ENCODE measurements at places on chromosomes 12 and 14.

GRCh38 chr14:61290701-61291100 lies 9.6 kb upstream of the TMEM30B start:
- H3K36me3 ChIP-seq, result no peaks in the 10 kb centered on the region
- no peaks in the 10 kb centered on the region for H3K27me3 ChIP-seq
- DNase-seq, result no peak
- H3K4me1 ChIP-seq, result no peaks in the 10 kb centered on the region
- H3K4me3 ChIP-seq, result no peak overlapping the region
- H3K27ac ChIP-seq, result no peak overlapping the region

DNA sequence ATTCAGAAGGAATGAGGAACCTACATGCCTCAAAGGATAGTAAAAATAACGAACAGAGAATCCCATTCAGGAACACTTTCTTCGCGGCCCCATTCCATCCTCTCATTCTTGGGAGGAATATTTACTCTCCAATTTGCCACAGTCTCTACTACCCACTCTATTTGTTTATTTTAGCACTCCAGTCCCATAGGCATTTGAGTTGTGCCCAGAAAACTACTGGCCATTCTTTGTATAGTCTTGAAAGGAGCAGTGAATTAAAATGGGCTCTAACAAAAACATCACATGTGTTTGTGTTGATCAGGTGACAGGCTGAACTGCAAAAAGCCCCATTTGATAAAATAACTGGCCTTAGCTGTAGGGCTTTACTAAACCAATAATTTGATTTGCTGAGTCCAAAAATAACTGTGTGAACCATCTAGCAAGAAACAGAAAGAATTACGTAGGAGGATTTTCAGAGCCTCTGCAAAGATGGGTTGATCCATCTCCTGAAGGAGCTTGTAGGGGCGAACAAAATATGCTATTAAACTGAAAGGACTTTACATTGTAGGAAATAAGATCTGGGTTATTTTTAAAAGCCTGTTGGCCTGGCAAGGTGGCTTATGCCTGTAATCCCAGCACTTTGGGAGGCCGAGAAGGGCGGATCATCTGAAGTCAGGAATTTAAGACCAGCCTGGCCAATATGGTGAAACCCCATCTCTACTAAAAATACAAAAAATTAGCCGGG lies 142.3 kb upstream of the CPNE8 start:
- DNase-seq, result no peak
- H3K27ac ChIP-seq, result no peak overlapping the region
- H3K4me1 ChIP-seq, result no peaks in the 10 kb centered on the region
- H3K4me3 ChIP-seq, result no peak overlapping the region
- H3K27me3 ChIP-seq, result no peaks in the 10 kb centered on the region

GRCh38 chr12:1339618-1340319 lies 254.6 kb downstream of the FBXL14 start:
- no peaks in the 10 kb centered on the region for H3K36me3 ChIP-seq
- no peak overlapping the region for H3K4me3 ChIP-seq
- H3K27ac ChIP-seq, result no peak overlapping the region
- H3K4me1 ChIP-seq, result no peaks in the 10 kb centered on the region
- no peak for DNase-seq
- H3K27me3 ChIP-seq, result no peaks in the 10 kb centered on the region

DNA sequence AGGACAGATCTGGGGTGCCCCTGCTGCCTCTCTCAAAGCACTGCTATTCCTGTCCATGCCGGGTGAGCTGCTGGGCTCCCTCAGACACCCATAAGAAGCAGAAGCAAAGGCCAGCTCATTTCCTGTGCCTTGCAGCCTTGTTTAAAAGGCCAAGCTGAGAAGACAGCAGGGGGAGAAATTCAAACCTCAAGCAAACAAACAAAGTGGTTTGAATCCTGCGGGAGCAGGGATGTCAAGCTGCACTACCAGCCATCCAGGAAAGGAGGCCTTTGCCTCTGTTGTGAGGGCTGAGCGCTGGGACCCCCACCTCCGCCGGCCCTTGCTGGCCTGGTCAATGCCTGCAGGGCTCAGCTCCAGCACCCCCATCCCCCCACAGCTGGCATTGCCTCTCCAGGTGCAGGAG lies 176.5 kb downstream of the PIWIL1 start:
- H3K4me1 ChIP-seq, result no peaks in the 10 kb centered on the region
- DNase-seq, result no peak
- H3K4me3 ChIP-seq, result no peak overlapping the region

GRCh38 chr12:122537021-122537420 lies 10.0 kb downstream of the KNTC1 start:
- no peaks in the 10 kb centered on the region for H3K4me1 ChIP-seq
- no peak for DNase-seq
- H3K4me3 ChIP-seq, result no peak overlapping the region
- H3K27ac ChIP-seq, result no peak overlapping the region

DNA sequence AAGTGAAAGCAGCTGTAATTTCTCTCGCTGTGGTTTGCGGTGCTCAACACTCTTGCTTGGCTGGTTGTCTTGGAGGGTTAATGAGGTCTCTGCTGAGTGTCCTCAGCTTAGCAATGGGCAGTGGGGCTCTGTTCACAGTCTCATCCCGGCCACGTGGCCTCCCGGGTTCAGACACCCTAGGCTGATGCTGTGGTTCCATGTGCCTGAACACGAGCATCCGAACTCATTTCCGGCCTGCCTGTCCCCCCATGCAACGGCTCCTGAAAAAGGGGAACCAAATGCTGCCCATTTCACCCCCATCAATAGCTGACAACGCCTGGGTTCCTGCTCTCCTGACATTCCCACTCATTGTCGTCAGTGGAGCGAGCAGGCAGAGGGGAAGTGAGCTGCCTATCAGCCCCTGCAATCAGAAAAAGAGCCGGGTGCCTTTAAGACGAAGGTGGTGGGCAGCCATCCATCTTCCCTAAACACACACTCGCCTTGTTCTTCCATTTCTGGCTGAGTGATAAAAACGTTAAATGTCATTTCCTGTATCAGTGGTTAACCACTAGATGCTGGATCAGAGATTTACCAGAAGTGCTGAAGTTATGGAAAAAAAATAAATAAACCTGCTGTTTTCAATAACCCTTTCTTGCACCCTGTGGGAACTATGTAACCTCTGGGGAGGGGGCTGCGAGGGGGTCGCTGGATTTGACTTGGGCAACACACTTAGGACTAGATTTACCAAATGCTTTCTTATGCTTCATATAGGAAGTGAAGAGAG lies 60.3 kb upstream of the BCL2L14 start:
- no peaks in the 10 kb centered on the region for H3K36me3 ChIP-seq
- no peak overlapping the region for H3K4me3 ChIP-seq
- no peak overlapping the region for H3K27ac ChIP-seq
- DNase-seq, result no peak
- H3K4me1 ChIP-seq, result peaks cover 9% of the 10 kb centered on the region

GRCh38 chr12:41437563-41437962 lies 249.4 kb downstream of the PDZRN4 start:
- H3K36me3 ChIP-seq, result no peaks in the 10 kb centered on the region
- DNase-seq, result no peak
- H3K4me1 ChIP-seq, result no peaks in the 10 kb centered on the region

DNA sequence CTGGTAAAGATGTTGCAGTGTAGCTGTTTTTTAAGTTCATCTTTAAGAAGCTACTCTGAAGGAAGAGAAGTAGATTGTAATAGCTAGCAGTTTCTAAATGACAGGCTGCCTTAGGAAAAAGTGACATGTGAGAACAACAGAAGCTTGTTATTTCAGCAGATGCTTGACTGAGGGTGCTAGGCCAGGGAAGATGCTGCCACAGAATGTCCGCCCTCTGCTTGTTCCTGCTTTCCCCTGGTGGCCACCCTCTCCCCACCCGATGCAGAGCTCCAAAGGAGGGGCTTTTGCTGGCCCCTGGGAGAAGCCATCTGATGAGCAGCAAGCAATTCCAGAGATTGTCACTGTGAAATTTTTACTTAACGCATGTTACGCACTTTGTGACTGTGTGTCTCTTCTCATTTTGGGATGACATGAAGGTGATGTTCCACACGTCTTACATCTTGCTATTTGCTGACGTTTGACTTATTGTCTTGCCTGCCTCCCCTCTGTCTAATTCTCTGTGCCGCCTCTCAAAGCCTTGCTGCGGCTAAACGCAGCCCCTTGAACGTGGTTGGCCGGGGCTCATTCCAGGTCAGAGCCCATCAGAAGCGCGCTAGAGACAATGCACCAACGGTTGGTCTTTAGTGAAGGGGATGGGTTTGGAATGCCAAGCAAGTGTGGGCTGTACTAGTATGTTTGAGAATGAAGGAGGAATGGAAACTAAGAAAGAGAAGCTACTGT lies 44.8 kb downstream of the WDR20 start:
- H3K36me3 ChIP-seq, result no peaks in the 10 kb centered on the region
- no peak for DNase-seq
- H3K27ac ChIP-seq, result no peak overlapping the region

GRCh38 chr12:38141861-38142260 lies 174.7 kb upstream of the ALG10B start:
- no peak for DNase-seq
- H3K4me1 ChIP-seq, result no peaks in the 10 kb centered on the region
- H3K27me3 ChIP-seq, result no peaks in the 10 kb centered on the region

GRCh38 chr14:103489621-103490020 lies 33.0 kb downstream of the CKB start:
- H3K4me1 ChIP-seq, result no peaks in the 10 kb centered on the region
- no peaks in the 10 kb centered on the region for H3K27me3 ChIP-seq
- H3K27ac ChIP-seq, result no peak overlapping the region
- DNase-seq, result no peak
- peaks cover 3% of the 10 kb centered on the region for H3K36me3 ChIP-seq

GRCh38 chr12:77102123-77102522 lies 36.8 kb upstream of the E2F7 start:
- no peaks in the 10 kb centered on the region for H3K27me3 ChIP-seq
- DNase-seq, result no peak
- no peak overlapping the region for H3K27ac ChIP-seq
- H3K36me3 ChIP-seq, result no peaks in the 10 kb centered on the region
- H3K4me3 ChIP-seq, result no peak overlapping the region

DNA sequence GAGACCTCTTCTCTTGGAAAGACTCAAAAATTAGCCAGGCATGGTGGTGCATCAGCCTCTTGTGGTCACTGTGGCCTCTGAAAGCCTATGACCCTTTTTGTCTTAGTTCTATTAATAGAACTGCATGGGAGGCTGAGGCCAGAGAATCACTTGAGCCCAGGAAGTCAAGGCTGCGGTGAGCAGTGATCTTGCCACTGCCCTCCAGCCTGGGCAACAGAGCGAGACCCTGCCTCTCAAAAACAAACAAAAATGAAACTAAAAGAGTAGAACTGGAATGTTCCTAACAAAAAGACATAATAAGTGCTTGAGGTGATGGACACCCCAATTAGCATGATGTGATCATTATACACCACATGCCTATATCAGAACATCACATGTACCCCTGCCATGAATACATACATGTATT lies 197.0 kb upstream of the EEA1 start:
- no peak overlapping the region for H3K4me3 ChIP-seq
- no peaks in the 10 kb centered on the region for H3K36me3 ChIP-seq
- no peak overlapping the region for H3K27ac ChIP-seq
- no peaks in the 10 kb centered on the region for H3K4me1 ChIP-seq

DNA sequence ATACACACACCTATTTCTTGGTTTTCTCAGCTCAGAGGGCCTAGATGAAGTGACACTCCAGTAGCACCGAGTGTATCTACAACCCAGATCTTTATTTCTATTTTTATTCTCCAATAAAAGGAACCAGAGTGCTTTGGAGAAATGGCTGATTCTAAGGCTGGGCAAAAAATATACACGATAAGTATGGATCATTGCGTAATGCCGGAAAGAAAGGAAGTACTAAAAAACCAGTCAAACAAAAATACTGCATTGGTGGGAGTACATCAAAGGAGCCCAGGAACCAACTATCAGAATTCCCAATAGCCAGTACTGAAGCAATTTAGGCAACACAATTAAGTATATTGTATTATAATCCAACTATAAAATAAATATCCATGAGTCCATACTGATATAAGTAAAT lies 400.9 kb upstream of the CCDC196 start:
- no peaks in the 10 kb centered on the region for H3K4me1 ChIP-seq
- no peaks in the 10 kb centered on the region for H3K36me3 ChIP-seq
- no peak for DNase-seq
- H3K27me3 ChIP-seq, result no peaks in the 10 kb centered on the region

- no peaks in the 10 kb centered on the region for H3K27me3 ChIP-seq
- H3K4me3 ChIP-seq, result no peak overlapping the region
- DNase-seq, result no peak
Observed at GRCh38 chr12:517538-517937, 57.8 kb downstream of the B4GALNT3 start.

GRCh38 chr12:64806593-64807460 lies 17.6 kb upstream of the TBC1D30 start:
- no peaks in the 10 kb centered on the region for H3K36me3 ChIP-seq
- no peak for DNase-seq
- no peak overlapping the region for H3K27ac ChIP-seq
- no peak overlapping the region for H3K4me3 ChIP-seq

- no peak for DNase-seq
- no peak overlapping the region for H3K27ac ChIP-seq
Observed at GRCh38 chr14:99266181-99267178, 5.5 kb downstream of the BCL11B start.

DNA sequence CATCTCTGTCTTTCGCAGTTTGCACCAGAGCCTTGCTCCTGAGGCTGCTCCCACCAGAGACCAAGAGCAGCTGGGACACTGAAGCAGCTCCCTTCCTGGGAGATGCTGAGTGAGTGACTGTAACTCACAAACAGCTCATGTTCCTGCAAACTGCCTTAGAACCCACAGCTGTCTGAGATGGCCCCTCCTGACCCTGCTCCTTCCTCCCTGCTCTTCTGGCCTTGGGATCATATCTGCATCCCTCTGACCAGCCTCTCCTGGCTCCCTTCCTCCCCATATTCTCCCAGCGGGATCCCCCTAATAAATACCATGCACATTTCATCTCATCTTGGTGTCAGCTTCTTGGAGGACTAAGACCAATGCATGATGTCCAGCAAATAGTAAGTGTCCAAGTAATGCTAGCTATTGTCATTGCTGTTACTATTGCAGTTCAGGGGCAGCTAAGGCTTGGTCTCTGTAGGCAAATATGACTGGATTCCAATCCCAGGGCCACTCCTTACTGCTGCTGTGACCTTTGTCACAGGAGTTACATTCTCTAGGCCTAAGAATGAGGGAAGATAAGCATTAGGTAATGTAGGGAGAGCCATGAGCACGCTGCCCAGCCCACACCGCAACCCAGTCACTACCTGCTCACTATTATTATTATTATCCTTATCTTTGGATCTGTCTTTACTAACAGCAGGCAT lies 47.9 kb downstream of the SYNE3 start:
- no peak overlapping the region for H3K4me3 ChIP-seq
- no peak overlapping the region for H3K27ac ChIP-seq

GRCh38 chr12:52871291-52872039 lies 22.7 kb upstream of the KRT78 start:
- H3K27me3 ChIP-seq, result no peaks in the 10 kb centered on the region
- no peak for DNase-seq
- no peaks in the 10 kb centered on the region for H3K36me3 ChIP-seq
- H3K4me1 ChIP-seq, result peaks cover 3% of the 10 kb centered on the region
- no peak overlapping the region for H3K27ac ChIP-seq
- no peak overlapping the region for H3K4me3 ChIP-seq

GRCh38 chr12:3802721-3803120 lies 49.8 kb upstream of the CRACR2A start:
- no peaks in the 10 kb centered on the region for H3K4me1 ChIP-seq
- H3K36me3 ChIP-seq, result no peaks in the 10 kb centered on the region
- DNase-seq, result no peak
- H3K27me3 ChIP-seq, result no peaks in the 10 kb centered on the region
- no peak overlapping the region for H3K4me3 ChIP-seq
